Right forelimb (tissue), 1 donor: ENCODE measurements at places on chromosomes 11 and 22.

DNA sequence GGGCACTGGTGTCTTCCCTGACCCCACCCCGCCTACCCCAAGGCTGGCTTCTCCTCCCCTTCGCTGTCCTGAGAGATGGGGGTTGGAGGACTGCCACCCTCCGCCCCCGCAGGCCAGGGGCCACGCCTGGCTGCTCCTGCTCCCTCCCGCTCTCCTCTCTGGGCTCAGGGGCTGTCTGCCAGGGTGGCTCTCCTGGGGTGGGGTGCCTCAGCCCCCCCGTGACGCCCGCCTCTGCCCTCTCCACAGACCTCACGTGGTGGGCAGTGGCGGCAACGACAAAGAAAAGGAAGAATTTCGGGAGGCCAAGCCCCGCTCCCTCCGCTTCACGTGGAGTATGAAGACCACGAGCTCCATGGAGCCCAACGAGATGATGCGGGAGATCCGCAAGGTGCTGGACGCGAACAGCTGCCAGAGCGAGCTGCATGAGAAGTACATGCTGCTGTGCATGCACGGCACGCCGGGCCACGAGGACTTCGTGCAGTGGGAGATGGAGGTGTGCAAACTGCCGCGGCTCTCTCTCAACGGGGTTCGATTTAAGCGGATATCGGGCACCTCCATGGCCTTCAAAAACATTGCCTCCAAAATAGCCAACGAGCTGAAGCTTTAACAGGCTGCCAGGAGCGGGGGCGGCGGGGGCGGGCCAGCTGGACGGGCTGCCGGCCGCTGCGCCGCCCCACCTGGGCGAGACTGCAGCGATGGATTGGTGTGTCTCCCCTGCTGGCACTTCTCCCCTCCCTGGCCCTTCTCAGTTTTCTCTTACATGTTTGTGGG is 8.1 kb downstream of the RCOR2 start:
- DNase-seq, result peak; percentile 77

DNA sequence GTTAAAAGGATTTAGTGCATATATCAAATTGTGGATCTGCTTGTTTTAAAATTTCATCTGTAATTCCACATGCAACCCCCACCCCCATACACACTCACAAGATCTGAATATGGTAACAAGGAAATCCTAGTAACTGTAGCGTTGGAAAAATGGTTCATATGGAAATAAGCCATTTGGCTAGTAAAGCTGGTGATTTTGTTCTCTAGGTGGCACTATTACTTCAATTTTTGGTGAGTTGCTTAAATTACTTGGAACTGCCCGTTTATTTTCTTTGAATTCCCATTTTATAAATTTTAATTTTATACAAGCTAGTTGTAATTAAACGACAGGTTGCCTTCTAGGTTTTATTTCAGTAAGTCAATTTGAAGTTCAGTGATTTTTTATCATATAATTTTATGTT is 5.3 kb downstream of the BDNF start:
- no peak for DNase-seq

DNA sequence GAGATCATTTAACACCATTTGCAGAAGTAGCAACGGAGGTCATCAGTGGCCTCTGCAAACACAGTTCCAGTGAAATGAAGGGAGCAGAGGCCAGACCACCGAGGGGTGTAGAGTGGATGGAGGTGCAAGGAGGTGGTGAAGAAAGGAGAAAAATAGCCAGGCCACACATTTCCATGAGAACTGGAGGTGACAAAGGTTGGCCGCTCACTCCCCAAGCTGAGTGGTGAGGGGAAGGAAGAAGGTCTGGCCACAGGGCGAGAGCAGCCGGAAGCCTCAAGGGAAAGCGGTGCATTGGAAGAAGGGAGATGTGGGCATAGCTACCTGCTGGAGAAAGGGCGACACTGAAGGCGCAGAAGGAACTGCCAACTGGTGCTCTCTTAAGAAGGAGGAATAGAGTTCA is 20.1 kb upstream of the TMPRSS4 start:
- DNase-seq, result no peak

GRCh38 chr11:84384731-84385130 is 1098.6 kb upstream of the CCDC90B start:
- peak; percentile 59 for DNase-seq
